ENCODE measurements at places on chromosomes 12 and 14. TPM values are rescaled to one million over a fixed set of nuclear protein-coding genes. Genes with fewer than 3 reads are reported as not detected.

ARHGAP9 gene
- under 0.01 TPM for total RNA-seq

ACOT6 gene
- total RNA-seq = not detected

PTPRQ gene
- 1.3 TPM for total RNA-seq

RAD9B gene
- total RNA-seq = 0.77 TPM

GPR65 gene
- total RNA-seq = 0.17 TPM

SVOP gene
- not detected for total RNA-seq

SERPINA10 gene
- total RNA-seq = not detected

SLC5A8 gene
- not detected for total RNA-seq

CMKLR1 gene
- total RNA-seq = under 0.01 TPM

TAS2R19 gene
- total RNA-seq = 5.3 TPM

LTB4R2 gene
- 1.8 TPM for total RNA-seq

MDGA2 gene
- total RNA-seq = not detected

PPP4R4 gene
- 0.51 TPM for total RNA-seq

FGF6 gene
- not detected for total RNA-seq

RIC8B gene
- 10.8 TPM for total RNA-seq

GALNT9 gene
- total RNA-seq = 0.51 TPM

NINJ2 gene
- total RNA-seq = 1.3 TPM

DEPDC4 gene
- total RNA-seq = 1.2 TPM

AJUBA gene
- total RNA-seq = 57.0 TPM

RILPL1 gene
- total RNA-seq = 7.8 TPM

TIMELESS gene
- 5.9 TPM for total RNA-seq

TMEM132C gene
- total RNA-seq = under 0.01 TPM

KRT73 gene
- total RNA-seq = not detected

AQP2 gene
- not detected for total RNA-seq

OAS3 gene
- total RNA-seq = 2.6 TPM

CIDEB gene
- total RNA-seq = 0.51 TPM

KRT6C gene
- total RNA-seq = not detected

KCNJ8 gene
- 7.4 TPM for total RNA-seq

TRAFD1 gene
- 83.4 TPM for total RNA-seq

ANO2 gene
- not detected for total RNA-seq

KRT82 gene
- not detected for total RNA-seq

GPR84 gene
- not detected for total RNA-seq

BHLHE41 gene
- 2.3 TPM for total RNA-seq

TAS2R20 gene
- 2.1 TPM for total RNA-seq

SYNDIG1L gene
- not detected for total RNA-seq

ASB2 gene
- total RNA-seq = 0.99 TPM

SYT1 gene
- total RNA-seq = 0.51 TPM

EPYC gene
- total RNA-seq = not detected

CCDC177 gene
- total RNA-seq = not detected

RNASE7 gene
- total RNA-seq = not detected

CLEC4D gene
- not detected for total RNA-seq

SPIC gene
- total RNA-seq = not detected

KLHDC1 gene
- 5.4 TPM for total RNA-seq

TCL1B gene
- total RNA-seq = not detected

RERG gene
- total RNA-seq = 0.26 TPM

TMEM229B gene
- 0.77 TPM for total RNA-seq

GARIN6 gene
- not detected for total RNA-seq

COCH gene
- total RNA-seq = 0.51 TPM

ZNF740 gene
- 16.8 TPM for total RNA-seq

CRIP2 gene
- 68.5 TPM for total RNA-seq

MEG3 gene
- 95.0 TPM for total RNA-seq

TAS2R46 gene
- 2.0 TPM for total RNA-seq

NT5DC3 gene
- total RNA-seq = 10.4 TPM

TOMM20L gene
- not detected for total RNA-seq

POTEM gene
- not detected for total RNA-seq

JPH4 gene
- not detected for total RNA-seq

APOF gene
- not detected for total RNA-seq

PRPH gene
- 0.50 TPM for total RNA-seq

NGB gene
- not detected for total RNA-seq

All from fibroblast of lung (primary cell).